AG04449 (cell line): ENCODE measurements at places on chromosomes 3 and 15.

DNA sequence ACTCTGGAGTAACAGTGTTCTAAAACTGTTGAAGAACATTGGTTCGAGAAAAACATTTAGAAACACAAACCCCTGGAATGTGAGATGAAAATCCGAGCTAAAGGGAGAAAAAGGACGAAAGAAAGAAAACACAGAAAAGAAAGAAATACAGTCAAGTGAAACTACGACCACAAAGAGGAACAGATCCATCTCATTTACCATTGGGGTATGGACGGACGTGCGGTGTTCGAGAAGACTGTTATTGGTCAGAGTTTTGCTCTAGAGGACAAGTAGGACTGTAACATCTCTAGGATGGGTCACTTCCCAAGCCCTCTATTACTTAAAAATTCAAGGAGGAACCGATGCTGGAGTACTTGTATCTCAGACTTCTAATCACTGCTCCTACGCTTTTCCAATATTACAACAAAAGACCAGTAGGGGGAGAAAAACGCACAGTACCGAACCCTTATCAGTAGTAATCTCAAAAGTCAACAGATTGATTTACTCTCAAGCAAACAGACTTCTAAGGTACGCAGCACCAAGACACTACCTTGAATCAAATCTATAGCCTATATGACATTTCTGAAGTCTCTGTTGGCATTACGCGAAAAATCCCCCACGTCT lies 1.1 kb upstream of the PIK3CA start:
- no peak for DNase-seq

DNA sequence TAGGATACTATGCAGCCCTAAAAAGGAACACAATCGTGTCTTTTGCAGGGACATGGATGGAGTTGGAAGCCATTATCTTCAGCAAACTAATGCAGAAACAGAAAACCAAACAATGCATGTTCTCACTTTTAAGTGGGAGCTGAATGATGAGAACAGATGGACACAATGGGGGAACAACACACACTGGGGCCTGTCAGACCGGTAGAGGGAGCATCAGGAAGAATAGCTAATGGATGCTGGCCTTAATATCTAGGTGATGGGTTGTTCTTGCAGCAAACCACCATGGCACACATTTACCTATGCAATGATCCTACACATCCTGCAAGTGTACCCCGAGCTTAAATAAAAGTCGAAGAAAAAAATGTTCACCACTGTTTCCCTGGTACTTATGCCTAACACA lies 17.5 kb downstream of the SENP7 start:
- no peak for DNase-seq

DNA sequence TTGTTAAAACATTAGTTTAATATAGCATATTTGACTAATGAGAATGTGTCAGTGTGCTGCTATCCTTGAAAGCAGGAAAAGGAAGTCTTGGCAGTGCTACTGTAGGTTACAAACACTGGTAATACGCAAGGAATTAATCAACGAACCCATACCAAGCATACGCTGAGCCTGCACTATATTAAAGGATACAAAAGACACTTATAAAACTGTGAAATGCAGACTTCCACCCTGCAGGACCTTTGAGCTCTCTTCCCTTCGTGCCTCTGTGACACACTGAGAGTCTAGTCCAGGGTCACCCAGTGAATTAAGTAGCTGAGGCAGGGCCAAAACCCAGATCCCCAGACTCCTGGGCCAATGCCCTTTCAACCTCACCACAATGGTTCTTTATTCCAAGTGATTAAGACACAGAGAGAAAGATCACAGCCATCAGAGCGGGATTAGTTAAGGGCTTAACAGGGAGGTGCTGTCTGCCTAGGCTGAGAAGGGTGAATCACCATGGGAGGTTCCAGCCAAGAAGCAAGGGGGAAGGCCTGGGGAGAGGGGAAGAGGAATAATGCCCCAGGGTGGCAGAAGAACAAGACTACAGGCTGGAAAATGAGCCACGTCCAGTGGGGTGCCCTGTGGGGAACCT lies 6.8 kb downstream of the ANXA2 start:
- no peak for DNase-seq

- no peak for DNase-seq
These were observed 78.8 kb upstream of the CRBN start for GRCh38 chr3:3258281-3258680.

- no peak for DNase-seq
These were observed 8.6 kb upstream of the SLCO3A1 start for GRCh38 chr15:91844928-91845327.

- no peak for DNase-seq
These were observed 182.2 kb downstream of the NAALADL2 start for GRCh38 chr3:175041369-175041768.

DNA sequence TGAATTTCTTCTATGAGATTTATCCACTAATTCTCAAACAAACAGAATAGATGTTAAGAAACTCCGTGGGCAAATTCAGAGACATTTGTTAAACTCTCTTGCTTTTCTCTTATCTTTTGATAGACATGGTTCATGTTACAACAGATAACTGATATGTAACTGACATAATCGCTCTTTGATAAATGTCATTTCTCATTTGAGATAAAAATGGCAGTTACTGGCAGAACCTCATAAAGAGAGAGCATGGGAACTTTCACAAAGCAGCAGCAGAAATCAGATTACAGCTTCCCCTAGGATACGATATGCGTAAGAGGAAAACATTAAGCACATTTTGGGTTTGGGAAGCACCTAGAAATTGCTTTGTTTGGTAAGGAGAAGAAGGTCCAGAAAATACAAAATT lies 126.1 kb downstream of the CADPS start:
- no peak for DNase-seq

- no peak for DNase-seq
These were observed 22.1 kb downstream of the AMOTL2 start for GRCh38 chr3:134352031-134352671.

DNA sequence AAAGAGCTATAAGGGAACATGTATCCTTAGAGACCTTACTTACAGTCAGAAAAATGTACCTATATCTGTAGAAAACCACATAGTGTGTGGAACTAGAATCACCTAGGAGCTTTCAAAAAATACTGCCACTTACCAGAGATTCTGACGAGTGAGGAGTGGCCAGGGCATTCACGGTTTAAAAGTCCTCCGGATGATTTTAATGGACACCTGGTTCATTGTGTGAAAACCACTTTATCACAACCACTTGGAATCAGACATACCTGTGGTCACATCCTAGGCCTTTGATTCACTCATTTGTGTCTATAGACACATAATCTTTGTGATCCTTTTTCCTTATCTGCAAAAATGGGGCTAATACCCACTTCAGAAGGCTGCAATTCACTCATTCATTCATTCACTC lies 159.8 kb downstream of the MBNL1 start:
- DNase-seq: no peak

GRCh38 chr15:48802867-48803266 lies 8.0 kb downstream of the CEP152 start:
- DNase-seq: peak; percentile 90

DNA sequence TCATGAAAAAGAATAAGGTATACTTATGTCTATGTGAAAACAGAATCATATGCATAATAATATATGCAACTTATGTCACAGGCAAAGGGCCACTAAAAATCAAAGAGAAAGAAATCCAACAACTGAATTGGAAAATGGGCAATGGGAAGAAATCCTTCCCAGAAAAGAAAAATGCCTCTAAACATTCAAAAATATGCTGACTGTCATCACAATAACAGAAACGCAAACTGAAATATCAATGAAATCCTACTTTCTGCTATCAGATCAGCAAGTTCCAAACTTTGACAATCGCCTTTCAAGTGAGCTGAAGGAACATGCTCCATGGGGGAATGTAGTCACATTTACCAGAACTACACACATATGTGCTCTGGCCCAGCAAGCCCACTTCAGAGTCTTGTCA lies 99.4 kb upstream of the KLF13 start:
- DNase-seq: no peak

DNA sequence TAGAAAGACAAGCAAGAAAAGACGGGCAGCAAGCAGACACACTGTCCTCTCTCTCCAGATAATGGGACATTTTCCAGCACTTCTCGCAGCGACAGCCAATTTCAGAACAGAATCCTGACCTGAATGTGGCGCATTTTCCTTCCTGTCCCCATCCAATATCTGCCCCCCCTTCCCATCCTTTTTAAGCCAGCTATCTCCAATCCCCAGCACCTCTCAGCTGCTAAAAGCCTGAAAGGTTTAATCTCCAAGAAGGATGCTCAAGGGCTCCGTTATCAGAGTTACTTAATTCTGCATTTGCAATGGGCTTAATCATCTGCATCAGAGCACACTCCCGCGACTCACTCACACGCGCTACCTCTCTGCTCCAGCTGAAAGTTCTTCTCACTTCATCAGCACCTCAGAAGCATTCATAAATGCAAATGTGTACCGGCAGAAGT lies 50.5 kb downstream of the SRGAP3 start:
- no peak for DNase-seq

GRCh38 chr3:189744235-189744634 lies 113.0 kb downstream of the TP63 start:
- no peak for DNase-seq

DNA sequence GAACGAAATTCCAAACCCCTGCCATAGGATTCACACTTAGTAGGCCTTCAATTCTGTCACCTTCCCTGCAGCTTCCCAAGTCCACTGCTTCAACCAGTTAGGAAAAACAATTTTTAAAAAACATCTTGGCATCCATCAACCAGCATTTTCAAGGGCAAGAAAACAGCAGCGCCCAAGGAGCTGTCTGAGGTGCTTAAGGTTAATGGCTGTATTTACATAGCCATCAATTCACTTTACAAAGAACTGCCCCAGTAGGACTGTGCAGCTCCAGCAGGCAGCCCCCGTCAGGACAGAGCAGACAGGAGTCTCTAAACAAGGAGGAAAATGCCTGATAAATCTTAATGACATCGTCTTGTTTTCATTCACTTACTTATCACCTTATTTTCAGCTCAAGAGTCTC lies 13.3 kb downstream of the TAFA4 start:
- DNase-seq: no peak

DNA sequence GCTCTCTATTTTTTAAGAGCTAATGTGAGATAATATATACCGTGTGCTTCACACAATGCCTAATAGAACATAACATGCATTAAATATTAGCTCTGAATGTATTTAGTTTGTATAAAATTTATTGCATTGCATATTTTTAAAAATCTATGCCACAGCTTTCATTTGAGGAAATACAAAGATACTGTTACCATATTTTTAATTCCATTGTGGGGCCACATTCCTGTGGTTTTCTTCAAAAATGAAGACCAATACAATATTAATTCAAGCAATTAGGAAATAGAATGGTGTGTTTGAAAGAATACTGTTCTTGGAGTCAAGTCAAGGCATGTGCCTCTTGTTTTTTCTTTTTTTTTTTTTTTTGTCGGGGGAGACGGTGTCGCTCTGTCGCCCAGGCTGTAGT lies 95.4 kb upstream of the CADPS start:
- no peak for DNase-seq

DNA sequence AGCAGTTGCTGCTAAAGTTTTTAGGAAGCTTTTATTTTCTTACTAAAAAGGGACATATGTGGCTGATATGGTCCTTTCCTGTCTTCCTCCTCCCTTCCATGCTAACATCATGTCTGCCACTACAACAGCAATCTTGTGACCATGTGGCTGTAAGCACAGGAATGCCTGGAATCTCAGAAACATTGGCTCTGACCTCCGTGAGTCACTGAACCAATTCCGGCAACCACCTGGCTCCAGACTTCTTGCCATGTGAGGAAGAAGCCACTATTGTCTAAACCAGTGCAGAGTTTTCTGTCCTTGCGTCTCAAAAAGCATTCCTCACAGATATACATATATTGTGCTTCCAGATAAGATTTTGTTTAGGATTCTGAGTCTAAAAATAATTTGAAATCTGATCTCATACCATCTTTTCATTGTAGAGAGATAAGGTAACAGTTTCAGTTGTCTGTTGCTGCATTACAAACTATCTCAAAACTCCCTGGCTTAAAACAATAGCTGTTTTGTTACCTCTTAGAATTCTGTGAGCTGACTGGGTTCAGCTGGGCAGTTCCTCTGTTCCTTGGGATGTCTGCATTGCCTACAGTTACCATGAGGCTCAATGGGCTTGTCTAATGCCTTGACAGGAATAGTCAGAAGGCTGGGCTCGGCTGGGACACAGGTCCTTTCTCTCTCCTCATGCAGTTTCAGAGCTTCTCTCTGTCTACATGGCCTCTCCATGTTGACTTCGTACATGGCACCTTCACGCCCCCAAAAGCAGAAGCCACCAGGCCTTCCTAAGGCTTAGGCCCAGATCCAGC lies 77.3 kb upstream of the MAGI1 start:
- peak; percentile 89 for DNase-seq

DNA sequence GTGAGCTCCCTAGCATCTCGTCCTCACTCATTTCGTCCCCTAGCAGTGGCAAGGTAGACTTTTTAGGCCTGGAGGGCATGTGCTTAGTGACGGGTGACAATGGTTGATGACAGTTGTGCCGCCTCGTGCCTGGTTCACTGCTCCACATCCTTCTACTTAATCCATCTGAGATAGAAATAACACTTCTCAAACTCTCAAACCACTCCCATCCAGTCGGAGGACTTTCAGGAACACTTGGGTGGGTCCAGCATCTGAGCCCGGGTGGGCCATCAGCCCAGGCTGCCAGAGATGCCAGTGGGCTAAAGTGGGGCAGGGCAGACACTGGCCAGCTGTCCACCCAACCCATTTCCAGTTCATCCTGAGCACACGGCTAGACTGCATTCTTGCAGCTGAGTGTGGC lies 79.7 kb upstream of the SMAD3 start:
- no peak for DNase-seq

DNA sequence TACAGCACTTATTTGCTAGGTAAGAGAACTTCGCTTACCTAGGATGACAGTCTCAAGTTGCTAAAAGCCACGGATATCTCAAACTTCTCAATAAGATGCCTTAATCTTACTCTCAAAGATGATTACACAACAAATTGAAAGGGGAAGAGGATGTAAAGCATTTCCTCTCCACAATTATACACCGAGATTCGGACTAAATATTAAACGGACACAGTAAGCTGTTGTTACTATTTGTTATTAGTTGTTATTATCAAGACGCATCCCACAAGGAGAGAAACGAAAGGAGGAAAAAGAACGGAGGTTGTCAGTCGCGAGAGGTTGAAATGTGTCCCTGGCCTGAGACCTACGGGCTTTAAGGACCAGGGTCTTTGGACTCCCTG lies 660 bp downstream of the ZNF106 start:
- DNase-seq: no peak

GRCh38 chr15:63112871-63113270 lies 8.8 kb upstream of the LACTB start:
- no peak for DNase-seq

DNA sequence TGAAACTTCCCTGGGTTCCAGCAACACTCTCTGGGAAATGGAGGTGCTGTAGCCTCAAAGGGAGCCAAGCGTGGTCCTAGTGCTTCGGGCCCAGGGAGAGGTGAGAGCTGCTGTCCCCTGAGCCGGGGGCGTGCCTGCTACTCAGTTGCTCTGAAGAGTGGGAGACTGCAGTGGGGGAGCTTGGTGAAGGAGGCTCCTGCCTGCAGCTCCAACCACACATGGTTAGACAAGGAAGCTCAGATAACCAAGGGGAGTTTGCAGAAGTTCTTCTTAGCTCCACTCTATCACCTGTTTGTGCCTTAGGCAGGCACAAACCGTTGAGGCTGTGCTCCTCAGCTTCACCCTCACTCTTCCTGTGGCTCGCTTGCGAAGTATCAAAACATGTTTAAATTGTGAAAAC lies 53.6 kb upstream of the TRPM1 start:
- DNase-seq: no peak

GRCh38 chr15:34364041-34364440 lies 3.0 kb downstream of the LPCAT4 start:
- no peak for DNase-seq
